Adrenal gland (tissue), 19 donors: ENCODE measurements at places on chromosomes 2 and 18. TPM values are rescaled to one million over a fixed set of nuclear protein-coding genes. Genes with fewer than 3 reads are reported as not detected.

CRYGC gene
- not detected for total RNA-seq

ATG9A gene
- total RNA-seq: 65.3 TPM

GRCh38 chr2:142791335-142791734 is 86.1 kb upstream of the KYNU start:
- no peak for DNase-seq

GAL3ST2 gene
- total RNA-seq: 0.83 TPM

NR4A2 gene
- 9.0 TPM for total RNA-seq

SPC25 gene
- 0.97 TPM for total RNA-seq

DNA sequence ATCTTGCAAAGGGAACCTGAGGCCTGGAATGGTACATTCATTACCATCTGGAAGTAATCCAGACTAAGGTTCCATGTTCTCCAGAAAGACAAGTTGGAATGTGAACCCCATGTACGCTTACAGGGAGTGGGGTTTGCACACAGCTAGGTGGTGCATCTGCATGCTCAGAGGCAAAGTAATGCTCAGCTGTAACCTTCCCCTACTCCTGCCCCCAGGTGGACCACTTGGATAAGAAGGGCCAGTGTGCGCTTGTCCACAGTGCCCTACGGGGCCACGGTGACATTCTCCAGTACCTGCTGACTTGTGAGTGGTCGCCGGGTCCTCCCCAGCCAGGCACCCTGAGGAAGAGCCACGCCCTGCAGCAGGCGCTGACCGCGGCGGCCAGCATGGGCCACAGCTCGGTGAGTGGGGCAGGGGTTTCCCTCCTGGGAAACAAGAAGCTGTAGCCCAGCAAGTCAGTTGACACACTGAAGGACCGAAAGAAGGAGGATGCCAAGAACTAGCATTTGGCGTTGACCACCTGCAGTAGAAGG is 90.0 kb downstream of the WDSUB1 start:
- DNase-seq: no peak

DNA sequence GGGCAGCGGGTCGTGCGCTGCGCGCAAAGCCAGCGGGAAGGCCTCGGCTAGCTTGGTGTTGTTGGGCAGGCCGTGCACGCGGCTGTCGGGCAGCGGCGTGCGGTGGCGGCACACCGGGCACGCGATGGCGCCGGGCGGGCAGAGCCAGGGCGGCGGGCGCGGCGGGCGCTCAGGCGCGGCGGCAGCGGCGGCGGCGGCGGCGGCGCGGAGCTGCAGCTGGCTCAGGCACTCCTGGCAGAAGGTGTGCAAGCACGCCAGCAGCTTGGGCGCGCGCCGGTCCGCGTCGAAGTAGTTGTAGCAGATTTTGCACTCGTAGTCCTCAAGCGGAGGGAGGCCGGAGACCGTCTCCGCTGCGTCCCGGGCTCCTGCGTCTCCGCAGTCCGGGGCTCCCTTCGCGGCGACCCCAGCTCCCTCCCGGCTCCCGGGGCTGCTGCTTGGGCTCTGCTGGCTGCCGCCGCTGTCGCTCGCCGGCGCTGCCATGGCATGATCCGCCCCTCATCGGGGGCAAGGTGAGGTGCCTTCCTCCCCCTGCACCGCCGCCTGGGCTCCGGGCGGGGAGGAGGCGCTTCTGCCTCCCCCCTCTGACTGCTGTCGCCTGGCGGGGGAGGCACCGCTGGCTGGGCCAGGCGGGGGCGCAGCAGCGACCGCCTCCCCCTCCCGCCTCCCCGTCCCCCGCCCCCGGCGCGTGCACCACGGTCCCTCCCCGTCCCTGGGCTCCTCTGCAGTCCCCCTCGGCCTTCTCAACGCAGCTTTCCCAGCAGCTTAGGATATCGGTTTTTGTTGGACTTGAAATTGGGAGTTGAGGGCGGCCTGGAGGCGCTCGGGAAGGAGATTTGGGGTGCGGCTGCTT is 21.0 kb upstream of the PAX3 start:
- DNase-seq: peak; percentile 47

DNA sequence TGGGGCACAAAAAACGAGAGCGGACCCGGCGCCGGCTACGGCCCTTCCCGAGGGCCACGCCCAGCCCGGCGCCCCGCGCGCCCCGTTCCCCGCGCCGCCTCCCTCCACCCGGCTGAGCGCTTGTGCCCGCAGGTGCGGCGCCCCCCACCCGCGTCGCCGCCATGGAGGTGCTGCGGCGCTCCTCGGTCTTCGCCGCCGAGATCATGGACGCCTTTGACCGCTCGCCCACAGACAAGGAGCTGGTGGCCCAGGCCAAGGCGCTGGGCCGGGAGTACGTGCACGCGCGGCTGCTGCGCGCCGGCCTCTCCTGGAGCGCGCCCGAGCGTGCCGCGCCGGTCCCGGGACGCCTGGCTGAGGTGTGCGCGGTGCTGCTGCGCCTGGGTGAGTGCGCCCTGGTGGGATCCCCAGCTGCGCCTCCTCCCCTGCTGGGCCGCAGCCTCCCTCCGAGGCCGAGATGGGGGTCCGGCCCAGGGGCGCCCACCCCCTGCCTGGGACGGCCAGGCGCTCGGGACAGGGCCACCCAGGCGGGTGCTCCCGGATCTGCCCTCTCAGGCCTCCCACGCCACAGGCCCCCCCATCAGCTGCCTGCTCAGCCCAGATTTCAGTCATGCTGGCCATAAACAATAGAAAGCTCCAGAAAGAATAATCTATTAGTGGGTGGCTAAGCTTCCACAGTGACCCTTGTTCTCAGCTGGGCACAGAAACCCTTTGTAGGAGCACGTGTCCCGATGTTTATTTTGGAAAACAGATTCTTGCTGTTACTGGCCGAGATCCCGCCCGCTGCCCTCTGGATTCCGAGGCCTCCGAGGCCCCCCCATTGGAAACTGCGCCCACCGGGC is 997 bp downstream of the BOK start:
- no peak for DNase-seq

- no peak for DNase-seq
Measured at GRCh38 chr2:135050684-135051083, 1.4 kb upstream of the RAB3GAP1 start.

TWIST2 gene
- 11.7 TPM for total RNA-seq

GRCh38 chr2:43609290-43609918 is 13.6 kb upstream of the THADA start:
- DNase-seq: peak; percentile 32

HOXD13 gene
- not detected for total RNA-seq

SDC1 gene
- total RNA-seq: 3.1 TPM

REEP1 gene
- 2.2 TPM for total RNA-seq

HJURP gene
- 0.69 TPM for total RNA-seq

DNA sequence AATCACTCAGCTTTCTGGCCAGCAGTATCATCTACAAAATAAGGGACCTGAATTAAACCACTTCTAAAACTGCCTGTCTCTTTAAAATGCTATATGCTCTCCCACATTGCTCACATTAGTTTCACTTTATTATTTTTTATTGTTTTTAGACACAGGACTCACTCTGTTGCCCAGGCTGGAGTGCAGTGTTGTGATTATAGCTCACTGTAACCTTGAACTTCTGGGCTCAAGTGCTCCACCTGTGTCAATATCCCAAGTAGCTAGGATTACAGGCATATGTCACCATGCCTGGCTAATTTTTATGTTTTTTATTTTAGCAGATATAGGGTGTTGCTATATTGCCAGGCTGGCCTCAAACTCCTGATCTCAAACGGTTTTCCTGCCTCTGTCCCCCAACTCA is 591.3 kb upstream of the ZNF804A start:
- no peak for DNase-seq

BOLL gene
- total RNA-seq: not detected

CFLAR gene
- 119 TPM for total RNA-seq

GRCh38 chr2:11346023-11346482 is 1.6 kb upstream of the ROCK2 start:
- DNase-seq: no peak

TCF23 gene
- total RNA-seq: under 0.01 TPM

- peak; percentile 16 for DNase-seq
Measured at GRCh38 chr2:202147775-202148174, 74.7 kb downstream of the KIAA2012 start.

- no peak for DNase-seq
Measured at GRCh38 chr2:101204400-101205115, 48.1 kb upstream of the CNOT11 start.

CRYGD gene
- not detected for total RNA-seq

DNA sequence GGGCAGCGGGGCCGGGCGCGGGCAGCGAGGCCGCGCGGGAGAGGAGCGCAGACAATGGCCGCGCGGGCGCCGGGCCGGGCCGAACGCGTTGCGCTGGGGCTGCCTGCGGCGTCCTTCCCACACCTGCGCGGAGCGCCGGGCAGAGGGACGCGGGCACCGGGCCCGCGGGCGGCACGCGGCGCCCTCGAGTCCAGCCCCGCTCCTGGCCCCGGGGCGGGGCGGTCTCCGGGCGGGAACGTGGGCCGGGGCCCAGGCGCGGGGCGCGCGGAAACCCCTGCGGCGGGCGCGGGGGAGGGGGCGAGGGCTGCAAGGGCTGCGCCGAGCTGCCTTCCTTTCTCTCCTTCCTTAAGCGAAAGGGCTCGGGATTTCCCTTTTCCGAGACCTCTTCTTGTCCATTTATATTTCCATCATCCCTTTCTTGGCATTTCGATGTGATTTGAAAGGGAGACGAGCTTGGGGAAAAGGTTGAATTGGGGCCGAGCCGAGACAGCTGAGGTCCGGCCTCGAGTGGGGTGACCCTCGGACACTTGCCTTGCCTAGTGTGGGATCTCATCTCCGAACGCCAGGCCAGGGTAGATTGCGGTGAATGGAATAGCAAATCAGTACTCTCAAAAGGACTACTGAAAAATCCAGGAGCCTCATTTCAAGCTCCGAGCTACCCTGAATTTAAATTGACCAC is 676 bp downstream of the KLHL23 start:
- DNase-seq: peak; percentile 8

SLC14A1 gene
- 2.2 TPM for total RNA-seq

DNA sequence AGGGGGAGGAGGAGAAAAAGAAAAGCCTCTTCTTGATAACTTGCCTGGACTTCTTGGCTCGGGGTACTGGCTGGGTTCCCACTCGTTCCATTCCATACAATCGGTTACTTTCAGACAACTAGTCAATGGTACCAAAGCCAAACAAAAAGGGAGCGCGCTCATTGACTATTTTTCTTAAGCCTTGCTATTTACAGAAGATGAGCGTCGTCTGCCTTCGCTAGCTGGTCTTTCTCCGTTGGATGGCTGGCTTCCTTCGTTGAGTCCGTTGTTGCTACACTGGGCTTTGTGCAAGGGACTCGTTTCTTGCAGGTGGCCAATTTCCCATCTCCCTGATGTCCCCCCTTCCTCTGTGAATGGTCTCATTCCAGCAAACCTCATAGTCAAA is 260.4 kb downstream of the ZNF516 start:
- no peak for DNase-seq

DNA sequence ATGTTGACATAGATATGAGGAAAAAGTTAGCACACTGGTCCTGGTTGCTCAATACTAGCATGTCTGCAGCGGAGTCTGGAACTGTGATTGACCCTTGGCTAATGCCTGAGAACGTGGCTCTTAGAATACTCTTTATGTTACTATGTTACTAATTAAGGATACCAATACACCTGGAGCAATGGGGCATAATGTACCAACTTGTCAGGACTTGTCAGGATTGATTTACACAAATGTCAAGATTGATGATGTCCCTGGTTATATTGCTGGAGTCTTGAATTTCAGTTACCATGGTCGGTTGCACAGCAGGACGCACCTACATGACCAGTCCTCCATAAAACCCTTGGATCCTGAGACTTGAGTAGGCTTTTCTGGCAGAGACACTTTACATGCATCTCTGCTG is 810.9 kb downstream of the CPS1 start:
- DNase-seq: no peak

DNA sequence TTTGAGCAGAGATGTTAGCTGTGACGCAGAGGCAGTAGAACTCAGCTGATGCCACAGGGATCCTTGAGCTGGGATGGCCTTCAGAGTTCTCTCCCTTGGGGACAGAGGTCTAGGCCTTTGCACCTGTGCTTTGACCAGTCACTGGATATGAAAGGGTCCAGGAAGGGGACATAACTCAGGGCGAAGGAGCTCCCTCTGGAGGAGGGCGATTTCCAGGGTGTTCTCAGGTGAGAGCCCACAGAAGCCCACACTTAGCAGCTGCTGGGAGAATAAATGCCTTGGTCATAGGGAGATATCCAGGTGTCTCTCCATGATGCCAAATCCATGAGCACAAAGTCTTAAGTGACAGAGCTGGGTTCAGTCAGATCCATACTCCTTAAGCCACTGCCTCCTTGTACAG is 369.2 kb downstream of the NYAP2 start:
- DNase-seq: no peak

ATP6V1B1 gene
- total RNA-seq: 0.80 TPM

C1QL2 gene
- total RNA-seq: not detected

DNA sequence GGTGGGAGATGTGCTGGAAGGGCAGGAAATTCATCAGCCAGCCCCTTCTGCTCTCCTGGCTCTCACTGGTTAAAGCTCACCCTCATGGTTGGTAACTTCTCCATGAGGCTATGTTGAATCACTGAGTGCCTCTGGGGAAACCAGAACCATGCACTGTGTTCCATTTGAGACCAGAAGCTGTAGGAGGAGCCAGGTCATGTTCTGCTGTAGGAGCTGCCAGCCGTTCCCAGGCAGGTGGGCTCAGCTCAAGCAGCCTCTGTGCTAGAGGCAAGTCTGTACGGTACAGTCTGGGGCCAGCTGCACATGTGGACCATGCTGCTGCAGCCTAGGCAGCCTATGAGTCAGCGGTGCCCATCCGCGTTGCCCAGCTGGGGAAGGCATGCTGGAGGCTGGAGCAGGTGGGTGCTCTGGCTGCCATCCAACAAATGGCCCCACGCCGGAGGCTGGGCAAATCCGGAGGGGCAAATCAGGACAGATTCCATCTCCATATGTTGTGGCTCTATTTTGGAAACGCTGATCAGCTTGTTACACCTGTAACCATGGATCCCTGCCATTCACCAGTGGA is 22.0 kb upstream of the KCNF1 start:
- no peak for DNase-seq
